GM03348 (cell line): ENCODE measurements at places on chromosomes 6 and 20.

DNA sequence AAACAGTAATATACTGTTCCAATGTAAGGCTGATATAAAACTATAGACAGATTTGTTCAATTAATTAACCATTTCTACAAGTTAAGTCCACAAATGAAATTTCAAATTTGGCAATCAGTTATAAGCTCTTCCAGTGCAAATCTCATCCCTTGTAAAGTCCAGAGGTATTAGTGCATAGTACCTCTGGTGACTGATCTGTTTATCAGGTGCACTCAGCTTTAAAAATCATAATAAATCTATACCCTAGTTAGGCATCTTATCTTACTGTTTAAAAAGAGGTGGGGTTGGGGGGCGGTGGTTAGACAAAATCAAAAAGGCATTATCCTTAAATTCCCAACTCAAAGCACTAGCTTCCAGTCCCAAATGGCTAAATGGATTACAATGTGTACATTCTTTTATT is 2.9 kb downstream of the FBXO30 start:
- no peak for DNase-seq

- no peak for DNase-seq
Measured at GRCh38 chr6:89284963-89285735, 29.9 kb downstream of the GABRR2 start.

- peak; percentile 18 for DNase-seq
Measured at GRCh38 chr20:63708301-63709148, 686 bp downstream of the ZGPAT start.

DNA sequence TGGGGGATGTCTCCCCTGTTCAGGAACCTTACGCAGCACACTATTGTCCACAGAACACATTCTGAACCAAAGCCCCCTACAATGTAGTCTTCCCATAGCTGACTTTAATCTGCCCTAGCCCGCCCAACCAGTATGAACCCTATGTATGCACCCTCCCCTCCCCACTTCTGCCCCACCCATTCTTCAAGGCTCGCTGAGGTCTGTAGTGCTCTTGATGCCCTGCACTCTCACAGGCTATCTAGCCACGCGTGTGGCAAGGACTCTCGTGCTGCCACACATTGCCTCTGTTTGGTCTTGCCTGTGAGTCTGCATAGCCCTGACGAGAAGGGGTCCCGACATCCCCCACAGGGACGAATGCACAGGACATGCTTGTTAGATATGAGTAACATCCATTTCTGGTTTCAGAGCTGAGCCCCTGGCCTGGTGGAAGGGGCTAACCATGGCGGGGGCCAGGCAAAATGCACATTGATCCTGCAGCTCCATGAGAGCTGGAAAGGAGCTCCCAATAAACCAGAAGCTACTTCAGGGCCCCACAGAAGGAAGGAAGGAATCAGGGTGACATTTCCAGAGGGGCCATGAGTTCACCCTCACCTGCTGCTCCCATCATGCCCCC is 22.6 kb downstream of the MOCS1 start:
- DNase-seq = no peak

GRCh38 chr20:19628570-19629134 is 129.4 kb upstream of the RIN2 start:
- peak; percentile 69 for DNase-seq

- DNase-seq = no peak
Measured at GRCh38 chr6:21157186-21157929, 436.2 kb upstream of the SOX4 start.

DNA sequence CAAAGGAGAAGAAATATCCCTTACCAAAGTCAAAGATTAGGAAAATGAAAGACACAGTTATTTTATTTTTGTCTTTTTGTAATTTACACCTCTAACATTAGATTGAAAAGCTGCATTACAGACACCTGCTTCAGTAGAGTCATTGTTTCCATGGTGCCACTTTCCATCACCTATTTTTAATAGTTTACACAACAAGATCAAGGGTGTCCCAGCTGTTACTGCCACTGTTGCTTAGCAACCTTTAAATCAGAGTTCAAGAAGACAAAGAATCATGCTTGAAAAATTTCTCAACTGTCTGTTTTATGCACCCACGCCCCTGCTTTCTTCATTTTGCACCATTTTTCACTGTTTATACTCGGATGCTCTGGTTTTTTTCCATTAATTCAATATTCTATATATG is 668.2 kb upstream of the GJE1 start:
- peak; percentile 54 for DNase-seq
